Lung (tissue), 17 donors: ENCODE measurements at places on chromosomes 2 and 18.
A peak's percentile ranks its signal among the peaks of the same experiment; 100 is the strongest.

DNA sequence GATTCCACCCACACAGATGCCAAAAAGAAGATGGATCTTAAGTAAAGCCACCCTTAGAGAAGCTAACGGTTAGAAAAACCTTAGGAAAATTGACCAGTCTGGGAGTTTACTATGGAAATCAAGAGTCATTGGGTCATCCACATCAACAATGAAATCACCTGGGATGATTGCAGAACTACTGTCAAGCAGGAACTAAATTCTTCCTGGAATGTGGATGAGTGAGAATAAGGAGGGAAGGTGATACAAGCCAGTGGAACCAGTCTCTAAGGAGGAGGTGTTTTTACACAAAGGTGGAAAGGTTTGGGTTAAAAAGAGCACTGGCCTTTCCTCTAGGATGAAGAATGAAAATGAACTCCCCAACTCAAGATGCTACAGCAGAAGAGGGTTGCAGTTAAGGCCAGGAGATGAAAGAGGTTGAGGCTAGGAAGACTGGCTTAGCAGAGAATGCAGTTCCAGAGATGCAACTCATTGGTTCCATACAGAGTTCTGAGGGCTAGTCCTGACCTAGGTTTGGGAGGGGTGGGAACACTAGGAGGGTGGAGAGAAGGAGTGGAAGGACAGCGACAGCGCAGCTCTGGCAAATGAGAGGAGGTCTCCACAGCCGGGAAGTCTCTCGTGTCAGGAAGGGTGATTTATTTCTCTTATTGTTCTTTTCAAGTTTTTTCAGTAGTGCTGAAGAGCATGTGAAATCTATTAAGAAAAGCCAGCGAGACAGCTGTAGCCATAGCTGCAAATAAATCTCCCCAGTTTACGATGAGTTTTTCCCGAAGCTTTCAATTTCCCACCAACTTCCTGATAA lies 27.7 kb upstream of the KDM3A start:
- DNase-seq: peak; percentile 42

DNA sequence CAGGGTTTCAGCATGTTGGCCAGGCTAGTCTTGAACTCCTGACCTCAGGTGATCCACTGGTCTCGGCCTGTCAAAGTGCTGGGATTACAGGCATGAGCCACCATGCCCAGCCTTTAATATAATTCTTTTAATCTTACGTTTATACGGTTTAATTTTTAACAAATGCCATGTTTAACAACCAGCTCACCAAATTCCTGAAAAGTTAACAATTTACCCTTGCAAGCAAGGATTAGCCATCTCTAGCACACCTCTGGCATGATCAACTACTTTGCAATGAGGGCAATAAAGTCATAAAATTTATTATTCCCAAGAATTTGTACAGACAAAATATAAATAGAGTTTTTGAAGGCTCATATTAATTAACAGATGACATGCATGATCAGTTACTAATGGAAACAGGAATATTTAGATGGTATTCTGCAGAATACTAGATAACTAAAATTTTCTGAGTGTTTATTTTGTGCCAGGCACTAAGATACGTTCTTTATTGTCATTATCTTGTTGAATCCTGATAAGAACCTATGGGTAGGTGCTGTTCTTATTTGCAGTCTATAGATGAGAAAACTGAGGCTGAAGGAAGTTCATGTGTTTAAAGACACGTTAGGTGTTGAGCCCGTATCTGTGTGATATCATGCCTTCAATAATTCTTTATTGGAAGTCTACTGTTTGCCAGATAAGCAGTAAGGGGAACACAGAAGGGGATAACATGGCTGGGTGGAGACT lies 190.1 kb downstream of the CDCA7 start:
- DNase-seq: no peak

GRCh38 chr2:156457523-156458517 lies 21.6 kb downstream of the GPD2 start:
- DNase-seq: no peak

DNA sequence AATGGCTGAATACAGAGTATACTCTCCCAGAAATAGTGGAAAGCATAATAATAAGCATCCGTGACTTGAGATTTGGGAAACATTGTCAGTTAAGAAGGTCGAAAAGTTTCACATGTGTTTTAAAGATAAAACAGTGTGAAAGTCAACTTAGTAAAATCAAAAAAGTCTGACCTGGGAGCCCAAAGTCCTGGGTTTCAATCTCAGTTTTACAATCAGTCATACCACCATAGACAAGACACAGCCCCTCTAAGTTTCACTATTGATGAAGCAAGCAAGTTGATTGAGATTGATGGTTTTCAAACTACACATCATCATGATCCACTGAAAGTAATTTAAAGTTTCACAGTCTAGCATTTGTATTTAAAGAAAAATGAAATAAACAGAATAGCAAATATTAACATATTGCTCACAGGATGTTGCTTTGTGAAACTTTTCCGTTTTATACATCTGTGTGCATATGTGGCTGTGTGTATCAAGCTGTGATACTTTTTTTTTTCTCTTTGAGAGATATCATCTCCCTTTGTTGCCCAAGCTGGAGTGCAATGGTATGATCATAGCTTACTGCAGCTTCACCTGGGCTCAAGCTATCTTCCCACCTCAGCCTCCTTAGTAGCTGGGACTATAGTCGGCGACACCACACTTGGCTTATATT lies 71.1 kb downstream of the PIK3C3 start:
- no peak for DNase-seq

- DNase-seq: no peak
Measured at GRCh38 chr2:120550893-120551446, 184.7 kb upstream of the GLI2 start.
